Stimulated activated naive CD4-positive, alpha-beta T cell treated with Interleukin-2 at 50 U/mL for 16 hours (primary cell): ENCODE measurements at places on chromosomes 11 and 22.

- DNase-seq = no peak
These were observed 239.2 kb upstream of the LARGE1 start for GRCh38 chr22:34159491-34159890.

DNA sequence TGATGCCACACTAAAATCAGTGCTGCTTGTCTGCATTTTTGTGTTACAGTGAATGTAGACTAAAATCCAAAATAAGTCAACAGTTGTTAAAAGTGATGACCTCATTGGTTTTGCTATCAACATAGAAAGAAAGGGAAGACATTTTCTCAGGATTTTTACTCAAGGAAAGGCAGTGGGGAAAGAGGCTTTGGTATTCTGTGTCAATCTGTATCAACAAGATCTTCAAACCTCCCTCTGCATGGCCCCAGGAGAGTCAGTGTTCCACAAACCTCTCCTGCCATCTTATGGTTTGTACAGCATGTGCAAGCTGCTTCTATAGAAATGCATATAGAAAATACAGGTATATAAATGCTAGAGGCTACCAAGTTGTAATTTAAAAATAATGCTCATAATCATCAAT lies 13.8 kb upstream of the OR51M1 start:
- DNase-seq = no peak

- DNase-seq = no peak
These were observed at the start of gene APLNR for GRCh38 chr11:57237204-57237681. APLNR (minus strand) TSS chr11:57237250; CDS start chr11:57237004, 246 bp downstream.

DNA sequence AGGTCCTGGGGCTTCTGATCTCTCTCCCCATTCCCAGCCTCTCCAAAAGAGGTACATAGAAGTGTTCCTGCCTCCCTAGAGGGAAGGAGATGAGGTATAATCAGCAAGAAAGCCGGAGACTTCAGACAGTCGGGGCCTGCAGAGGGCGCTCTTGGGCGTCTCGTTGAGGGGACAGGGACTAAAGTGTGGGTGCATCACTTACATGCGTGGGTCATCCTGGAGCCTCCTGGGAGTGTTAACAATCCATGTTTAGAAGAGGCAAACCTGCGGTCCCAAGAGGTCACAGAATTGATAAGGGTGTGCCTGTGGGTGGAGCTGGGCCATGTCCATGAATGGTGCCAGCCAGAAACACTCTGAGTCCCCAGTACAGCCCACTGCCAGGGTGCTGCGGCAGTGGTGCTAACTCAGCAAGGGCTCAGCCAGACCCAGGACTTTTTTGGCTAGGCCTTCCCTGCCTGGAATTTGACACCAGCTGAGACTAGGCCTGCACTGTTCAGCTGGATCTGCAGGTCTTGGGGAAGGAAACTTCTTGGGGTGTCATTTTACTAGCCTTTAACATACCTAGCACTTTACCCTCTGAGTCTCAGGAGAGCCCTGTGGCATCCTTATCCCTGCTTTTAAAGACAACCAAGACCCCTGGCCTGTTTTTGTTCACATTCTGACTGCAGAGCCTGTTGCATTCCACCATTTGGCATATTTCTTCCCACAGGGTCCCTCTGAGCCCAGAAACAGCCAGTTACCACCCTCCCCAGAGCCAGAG lies 5.5 kb downstream of the YDJC start:
- peak; percentile 36 for DNase-seq

DNA sequence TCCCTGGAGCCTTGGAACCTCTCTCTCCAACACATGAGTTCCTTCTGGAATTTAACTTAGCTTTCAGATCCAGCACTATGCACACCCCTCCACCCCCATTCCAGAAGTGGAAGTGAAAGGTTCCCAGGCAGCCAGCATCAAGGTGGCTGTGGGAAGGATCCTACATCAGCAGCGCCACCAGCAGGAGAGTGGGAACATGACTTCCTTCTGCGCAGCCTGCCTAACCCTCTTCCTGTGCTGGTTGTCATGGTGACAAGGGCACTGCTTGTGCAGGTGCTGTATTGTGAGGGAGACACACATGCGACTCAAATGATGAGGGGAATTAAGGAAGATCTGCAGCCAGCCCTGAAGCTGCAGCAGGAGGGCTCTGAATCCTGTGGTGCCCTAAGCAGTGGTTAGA lies 904.5 kb upstream of the API5 start:
- DNase-seq = no peak

DNA sequence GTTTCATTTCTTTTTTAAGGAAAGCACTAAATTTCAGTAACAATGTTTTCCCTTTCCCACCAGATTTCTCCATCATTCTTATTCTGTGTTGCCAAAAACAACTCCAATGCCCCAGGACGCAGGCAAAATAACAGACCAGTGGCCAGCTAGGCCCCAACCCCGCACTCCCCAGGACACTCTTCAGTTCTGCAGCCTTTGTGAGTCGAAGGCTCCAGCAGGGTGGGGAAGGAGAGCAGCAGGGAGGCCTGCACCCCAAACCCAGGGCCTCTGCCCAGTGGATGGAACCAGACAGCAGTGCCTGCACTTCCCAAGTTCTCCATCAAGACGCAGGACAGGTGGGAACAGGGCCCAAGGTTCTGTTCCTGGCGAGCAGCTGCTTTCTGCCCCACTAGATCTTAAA lies 34.4 kb downstream of the PPP2R1B start:
- no peak for DNase-seq

DNA sequence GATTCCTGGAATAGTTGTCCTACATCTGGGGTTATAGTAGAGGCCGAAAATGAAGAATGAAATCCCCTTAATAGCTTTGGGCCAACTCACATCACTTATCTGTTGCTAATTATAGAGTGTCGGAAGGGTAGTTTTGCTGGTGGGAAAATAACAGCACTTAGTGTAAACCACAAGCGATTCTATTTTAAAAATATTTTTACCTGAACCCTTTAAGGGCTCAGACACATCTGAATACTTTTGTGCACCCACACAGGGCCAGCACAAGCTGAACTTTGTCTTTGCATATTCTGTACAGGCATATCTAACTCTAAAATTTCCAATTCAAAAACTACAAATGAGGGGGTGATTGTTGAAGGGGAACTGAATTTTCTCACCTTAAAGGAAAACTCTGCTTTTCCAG lies 27.6 kb downstream of the SLC6A5 start:
- no peak for DNase-seq

- peak; percentile 37 for DNase-seq
These were observed 103.4 kb downstream of the BRD1 start for GRCh38 chr22:49724030-49724892.

DNA sequence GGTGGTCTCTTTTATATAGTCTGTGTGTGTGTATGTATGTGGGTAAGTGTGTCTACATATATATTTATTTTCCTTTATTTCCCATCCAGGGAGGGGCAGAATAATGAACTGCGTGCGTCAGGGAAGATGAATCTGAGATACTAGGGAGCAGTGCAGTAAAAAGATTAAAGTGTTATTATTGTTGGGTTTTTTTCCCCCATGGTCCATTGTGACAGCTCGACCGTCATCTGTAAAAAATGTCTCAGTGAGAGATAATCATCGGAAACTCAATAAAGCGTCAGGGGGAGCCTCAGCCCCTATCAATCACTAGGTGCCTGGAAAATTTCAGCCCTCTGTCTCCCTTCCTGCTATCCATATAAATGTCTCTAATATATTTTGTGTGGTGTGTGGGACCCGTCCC lies 64.6 kb downstream of the CLPB start:
- DNase-seq = no peak

- DNase-seq = no peak
These were observed 117.8 kb downstream of the FAM76B start for GRCh38 chr11:95671768-95672167.
